ENCODE measurements at places on chromosomes 7 and 10.

- H3K27me3 ChIP-seq, result no peaks in the 10 kb centered on the region
- no peak overlapping the region for H3K4me3 ChIP-seq
- no peak for DNase-seq
- H3K27ac ChIP-seq, result no peak overlapping the region
Observed at GRCh38 chr10:1227510-1228402, 171.6 kb downstream of the WDR37 start.

DNA sequence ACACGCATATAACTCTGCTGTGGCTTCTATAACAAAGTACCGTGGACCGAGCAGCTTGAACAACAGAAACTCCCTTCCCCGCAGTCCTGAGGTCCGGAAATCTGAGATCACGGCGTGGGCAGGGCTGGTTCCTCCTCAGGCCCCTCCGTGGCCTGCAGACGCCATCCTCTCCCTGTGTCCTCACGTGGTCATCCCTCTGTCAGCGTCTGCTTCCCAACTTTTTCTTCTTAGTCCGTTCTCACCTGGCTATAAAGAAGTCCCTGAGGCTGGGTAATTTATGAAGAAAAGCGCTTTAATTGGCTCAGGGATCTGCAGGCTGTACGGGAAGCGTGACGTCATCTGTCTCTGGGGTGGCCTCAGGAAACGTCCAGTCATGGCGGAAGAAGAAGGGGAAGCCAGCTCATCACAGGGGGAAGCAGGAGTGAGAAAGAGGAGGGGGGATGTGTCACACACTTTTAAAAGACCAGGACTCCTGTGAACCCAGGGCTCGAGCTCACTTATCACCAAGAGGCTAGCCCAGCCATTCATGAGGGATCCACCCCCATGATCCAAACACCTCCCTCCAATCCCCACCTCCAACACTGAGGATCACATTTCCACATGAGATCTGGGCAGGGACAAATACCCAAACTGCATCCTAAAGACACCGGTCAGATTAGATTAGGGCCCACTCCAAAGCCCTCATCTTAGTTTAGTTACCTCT, 91.2 kb upstream of the INSIG1 start:
- DNase-seq, result peak; percentile 74
- no peak overlapping the region for H3K4me3 ChIP-seq
- H3K36me3 ChIP-seq, result no peaks in the 10 kb centered on the region
- H3K27ac ChIP-seq, result peak overlapping the region; percentile 32
- H3K4me1 ChIP-seq, result no peaks in the 10 kb centered on the region
- no peaks in the 10 kb centered on the region for H3K27me3 ChIP-seq

DNA sequence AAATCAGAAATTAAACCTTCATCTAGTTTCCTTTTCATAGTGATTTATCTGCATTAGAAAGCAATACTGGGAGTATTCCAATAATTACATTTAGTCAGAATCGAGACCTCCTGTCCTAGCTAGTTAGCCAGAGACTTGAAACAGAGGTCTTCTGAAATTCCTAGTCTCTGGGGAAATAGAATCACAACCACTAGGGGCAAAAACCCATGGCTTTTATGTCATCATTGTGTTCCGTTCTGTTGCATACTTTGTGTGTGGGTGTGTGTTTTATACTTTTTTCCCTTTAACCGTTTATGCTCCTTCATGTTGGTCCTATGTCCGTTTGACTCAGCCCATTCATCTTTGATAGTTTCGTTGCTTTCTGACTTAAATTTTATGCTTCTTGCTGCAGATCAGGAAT, 79.8 kb downstream of the RALA start:
- DNase-seq, result no peak
- H3K27me3 ChIP-seq, result no peaks in the 10 kb centered on the region
- no peak overlapping the region for H3K4me3 ChIP-seq
- no peak overlapping the region for H3K27ac ChIP-seq

- no peaks in the 10 kb centered on the region for H3K36me3 ChIP-seq
- no peaks in the 10 kb centered on the region for H3K27me3 ChIP-seq
- H3K4me3 ChIP-seq, result no peak overlapping the region
- no peak for DNase-seq
Observed at GRCh38 chr10:82409671-82410070, 534.7 kb downstream of the NRG3 start.

DNA sequence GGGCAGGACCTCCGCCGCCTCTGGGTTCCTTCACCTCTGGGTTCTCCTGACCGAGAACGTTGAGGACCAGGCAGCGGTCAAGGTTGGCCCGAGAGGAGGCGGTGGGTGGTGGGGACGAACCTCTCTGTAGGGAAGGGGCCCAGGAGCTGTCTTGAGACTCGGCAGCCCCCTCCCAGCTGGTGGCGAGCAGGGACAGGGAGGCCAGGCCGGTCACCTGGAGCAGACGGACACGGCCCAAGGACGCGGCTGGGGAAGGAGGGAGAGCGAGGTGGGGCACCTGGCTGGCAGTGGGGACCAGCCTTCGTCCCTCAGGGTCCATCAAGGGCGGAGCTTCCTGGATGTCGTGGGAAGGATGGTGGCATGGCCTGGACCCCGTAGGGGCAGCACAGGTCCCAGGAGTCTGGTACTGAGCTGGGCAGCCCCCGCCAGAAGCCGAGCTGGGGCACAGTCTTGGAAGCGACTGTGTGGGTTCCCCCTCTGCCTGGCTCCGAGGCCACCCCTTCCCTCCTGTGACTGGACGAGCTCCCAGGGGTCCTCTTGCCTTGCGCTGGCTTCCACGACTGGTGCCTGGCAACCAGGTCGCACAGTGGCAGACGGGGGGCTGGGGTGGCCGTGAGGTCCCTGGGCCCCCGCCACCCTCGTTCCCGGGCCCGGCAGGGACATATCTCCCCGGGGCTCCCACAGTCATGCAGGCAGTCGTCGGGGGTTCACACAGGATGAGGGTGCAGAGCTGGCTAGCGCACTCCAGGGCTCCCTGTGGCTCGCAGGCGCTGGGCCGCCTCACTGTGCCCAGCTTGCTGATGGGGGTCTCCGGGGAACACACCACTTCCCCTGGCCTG, 89.9 kb downstream of the DNAJB6 start:
- no peak for DNase-seq
- no peaks in the 10 kb centered on the region for H3K36me3 ChIP-seq
- H3K27me3 ChIP-seq, result no peaks in the 10 kb centered on the region
- no peak overlapping the region for H3K4me3 ChIP-seq
- no peaks in the 10 kb centered on the region for H3K4me1 ChIP-seq
- no peak overlapping the region for H3K27ac ChIP-seq

- no peak for DNase-seq
- no peaks in the 10 kb centered on the region for H3K36me3 ChIP-seq
- no peaks in the 10 kb centered on the region for H3K27me3 ChIP-seq
- H3K27ac ChIP-seq, result no peak overlapping the region
- H3K4me1 ChIP-seq, result peaks cover 13% of the 10 kb centered on the region
Observed at GRCh38 chr10:88073682-88074081, 210.3 kb downstream of the PTEN start.

- H3K27ac ChIP-seq, result no peak overlapping the region
- no peaks in the 10 kb centered on the region for H3K27me3 ChIP-seq
- H3K36me3 ChIP-seq, result peaks cover 46% of the 10 kb centered on the region
- no peak for DNase-seq
- H3K4me3 ChIP-seq, result no peak overlapping the region
- H3K4me1 ChIP-seq, result no peaks in the 10 kb centered on the region
Observed at GRCh38 chr7:92485267-92485892, 7.6 kb upstream of the ERVW-1 start.

DNA sequence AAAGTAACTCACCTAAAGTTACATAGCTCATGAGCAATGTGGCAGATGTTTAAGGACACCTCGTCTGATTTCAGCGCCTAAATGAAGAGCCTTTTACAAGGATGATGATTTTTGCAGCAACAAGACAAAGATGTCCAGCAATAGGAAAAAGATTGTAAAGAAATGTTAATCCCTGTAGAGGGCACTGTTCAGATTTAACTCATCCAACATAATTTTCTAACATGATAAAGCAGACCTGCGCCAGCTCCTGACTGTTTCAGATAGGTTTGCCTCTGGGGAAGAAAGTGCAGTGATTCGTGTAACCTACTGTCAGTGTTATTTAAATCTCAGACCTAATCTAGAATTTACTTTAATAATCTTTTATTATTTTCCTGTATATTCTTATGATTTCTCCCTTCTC, 595.2 kb downstream of the AUTS2 start:
- H3K36me3 ChIP-seq, result no peaks in the 10 kb centered on the region
- H3K27me3 ChIP-seq, result no peaks in the 10 kb centered on the region
- no peak overlapping the region for H3K27ac ChIP-seq

GRCh38 chr7:73828107-73828803, 2.5 kb upstream of the CLDN4 start:
- peaks cover 33% of the 10 kb centered on the region for H3K4me1 ChIP-seq
- no peak overlapping the region for H3K4me3 ChIP-seq
- no peaks in the 10 kb centered on the region for H3K27me3 ChIP-seq
- H3K36me3 ChIP-seq, result no peaks in the 10 kb centered on the region
- H3K27ac ChIP-seq, result no peak overlapping the region

- H3K27me3 ChIP-seq, result no peaks in the 10 kb centered on the region
- no peak for DNase-seq
- no peak overlapping the region for H3K27ac ChIP-seq
Observed at GRCh38 chr7:12130609-12131008, 80.5 kb upstream of the TMEM106B start.

GRCh38 chr10:73407495-73407894, 6.4 kb downstream of the ANXA7 start:
- H3K4me1 ChIP-seq, result peaks cover 10% of the 10 kb centered on the region
- DNase-seq, result no peak
- H3K36me3 ChIP-seq, result peaks cover 10% of the 10 kb centered on the region
- H3K27me3 ChIP-seq, result no peaks in the 10 kb centered on the region
- H3K27ac ChIP-seq, result no peak overlapping the region

- no peak overlapping the region for H3K4me3 ChIP-seq
- H3K27ac ChIP-seq, result no peak overlapping the region
- no peaks in the 10 kb centered on the region for H3K27me3 ChIP-seq
- DNase-seq, result no peak
- H3K4me1 ChIP-seq, result no peaks in the 10 kb centered on the region
- H3K36me3 ChIP-seq, result no peaks in the 10 kb centered on the region
Observed at GRCh38 chr7:45609180-45609579, 35.0 kb downstream of the ADCY1 start.

GRCh38 chr7:138138244-138138643, 62.0 kb downstream of the AKR1D1 start:
- H3K36me3 ChIP-seq, result no peaks in the 10 kb centered on the region
- H3K27me3 ChIP-seq, result no peaks in the 10 kb centered on the region
- no peak overlapping the region for H3K27ac ChIP-seq

DNA sequence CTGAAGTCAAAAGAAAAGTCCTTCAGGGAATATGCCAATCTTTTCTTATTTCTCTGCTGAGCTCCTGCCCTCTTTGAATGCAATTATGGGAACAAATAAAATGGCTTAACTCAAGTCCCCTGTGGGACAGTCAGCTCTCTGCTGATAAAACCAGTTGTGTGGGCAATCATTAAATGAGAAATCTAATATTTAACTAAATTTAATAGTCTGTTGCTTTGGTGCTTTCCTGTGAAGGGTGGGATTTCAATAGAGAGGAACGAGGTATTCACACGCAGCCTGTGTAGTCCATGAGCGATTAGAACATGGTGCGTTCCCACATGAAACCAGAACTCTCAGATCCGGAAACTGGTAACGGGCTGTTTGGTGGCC, 138.4 kb downstream of the PAXIP1 start:
- no peaks in the 10 kb centered on the region for H3K36me3 ChIP-seq
- DNase-seq, result no peak
- H3K4me1 ChIP-seq, result no peaks in the 10 kb centered on the region
- H3K27ac ChIP-seq, result no peak overlapping the region
- peaks cover 13% of the 10 kb centered on the region for H3K27me3 ChIP-seq
- no peak overlapping the region for H3K4me3 ChIP-seq

DNA sequence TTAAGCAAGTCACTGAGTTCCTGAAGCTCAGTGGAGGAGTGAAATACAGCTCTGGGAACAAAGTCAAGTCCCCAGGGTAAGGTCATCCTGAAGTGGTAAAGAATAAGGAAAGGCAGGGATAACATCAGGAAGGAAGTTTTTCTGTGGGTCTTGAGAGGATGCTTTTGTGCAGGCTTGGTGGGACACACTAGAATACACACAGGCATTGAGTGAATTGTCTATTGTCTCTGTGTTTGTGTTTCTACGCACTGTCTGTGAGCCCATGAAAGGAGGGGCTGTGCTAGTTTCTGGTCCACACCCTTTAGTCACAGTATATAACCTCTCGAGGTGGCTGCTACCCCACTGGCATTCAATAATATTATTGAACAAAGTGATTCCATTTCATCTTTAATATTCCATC, 95.8 kb upstream of the ABCB5 start:
- H3K36me3 ChIP-seq, result no peaks in the 10 kb centered on the region
- H3K4me1 ChIP-seq, result no peaks in the 10 kb centered on the region
- no peak overlapping the region for H3K27ac ChIP-seq
- no peak for DNase-seq

- H3K4me3 ChIP-seq, result no peak overlapping the region
- H3K27ac ChIP-seq, result no peak overlapping the region
- DNase-seq, result no peak
Observed at GRCh38 chr7:34904987-34905386, 132.3 kb downstream of the DPY19L1 start.

DNA sequence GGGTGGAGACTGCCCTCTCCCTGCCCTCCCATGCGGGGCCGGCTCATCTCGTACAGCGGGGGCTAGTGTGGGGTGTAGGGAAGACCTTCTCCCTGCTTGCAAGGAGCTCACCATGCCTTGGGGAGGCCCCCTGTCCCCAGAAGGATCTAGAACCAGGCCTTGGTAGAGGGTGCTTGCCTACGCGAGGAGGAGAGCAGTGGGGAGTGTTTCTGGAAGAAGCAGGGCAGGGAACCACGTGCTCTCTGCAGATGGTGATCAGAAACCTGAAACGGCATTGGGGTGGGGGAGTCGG, 2.7 kb downstream of the MAFK start:
- H3K4me3 ChIP-seq, result peak overlapping the region; percentile 73
- H3K27ac ChIP-seq, result peak overlapping the region; percentile 99
- H3K36me3 ChIP-seq, result no peaks in the 10 kb centered on the region
- H3K4me1 ChIP-seq, result peaks cover 61% of the 10 kb centered on the region

DNA sequence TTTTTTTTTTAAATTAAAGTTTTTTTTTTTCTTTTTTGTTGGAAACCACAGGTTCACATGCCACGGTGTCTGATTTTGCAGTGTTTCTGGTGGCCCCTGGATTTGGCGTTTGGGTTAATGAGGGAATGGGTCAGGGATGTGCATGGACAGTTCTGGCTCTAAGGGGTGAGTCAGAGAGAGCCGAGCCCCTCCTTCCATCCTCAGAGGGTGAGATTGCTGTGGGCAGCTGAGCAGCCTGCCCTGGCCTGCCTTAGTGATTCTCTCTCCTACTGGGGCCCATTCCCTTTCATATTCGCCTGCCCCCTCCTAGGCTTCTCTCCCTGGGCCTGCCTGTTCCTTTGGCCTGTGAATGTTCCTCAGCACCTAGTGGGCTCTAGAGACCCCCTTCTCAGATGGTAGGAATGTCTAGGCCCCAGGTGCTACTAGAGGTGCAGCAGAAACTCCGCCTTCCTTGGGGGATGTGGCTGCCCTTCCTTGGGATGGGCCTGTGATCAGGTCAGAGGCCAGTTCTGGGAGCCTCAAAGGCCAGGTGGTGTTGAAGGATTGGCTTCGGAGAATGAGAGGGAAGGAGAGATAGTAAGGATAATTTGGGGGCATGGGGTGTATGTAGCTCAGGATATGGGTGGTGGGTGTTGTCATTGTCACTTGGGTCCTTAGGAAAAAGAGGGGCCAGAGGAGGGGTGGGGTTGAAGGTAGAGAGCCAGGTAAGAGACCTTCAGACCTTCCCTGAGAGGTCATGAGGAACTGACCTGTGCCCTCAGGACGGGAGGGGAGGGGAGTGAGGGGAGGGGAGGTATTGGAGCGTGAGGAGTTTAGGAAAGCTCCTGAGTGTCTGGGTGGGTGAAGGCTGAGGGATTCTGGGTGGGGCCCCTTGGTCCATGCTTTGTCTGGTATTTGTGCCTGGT, 19.8 kb downstream of the TSPAN14 start:
- H3K27me3 ChIP-seq, result no peaks in the 10 kb centered on the region
- no peaks in the 10 kb centered on the region for H3K4me1 ChIP-seq
- H3K4me3 ChIP-seq, result no peak overlapping the region
- H3K27ac ChIP-seq, result no peak overlapping the region
